ENCODE measurements at places on chromosomes 3 and 15. TPM values are rescaled to one million over a fixed set of nuclear protein-coding genes. Genes with fewer than 3 reads are reported as not detected.
A peak's percentile ranks its signal among the peaks of the same experiment; 100 is the strongest.

The TMEM41A gene
- total RNA-seq: 5.8 TPM

The CCR8 gene
- not detected for total RNA-seq

DNA sequence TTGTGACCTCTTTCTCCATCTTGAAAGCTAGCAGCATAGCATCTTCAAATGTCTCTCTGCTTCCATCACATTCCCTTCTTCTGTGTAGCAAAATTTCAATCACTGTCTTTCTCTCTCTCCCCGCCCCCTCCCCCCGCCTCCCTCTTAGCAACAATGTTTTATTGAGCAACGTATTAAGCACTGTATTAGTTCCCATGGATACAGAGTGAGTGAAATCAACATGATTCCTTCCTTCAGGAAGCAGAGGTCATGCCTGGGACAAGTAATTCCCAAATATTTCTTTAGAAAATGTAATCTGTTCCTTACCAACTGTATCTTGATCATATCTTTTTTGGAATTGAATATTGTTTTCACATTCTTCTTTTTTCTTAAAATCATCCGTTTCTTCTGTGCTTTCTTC is 373.7 kb upstream of the NECTIN3 start:
- DNase-seq: no peak

The EIF2B5 gene
- 33.3 TPM for total RNA-seq

GRCh38 chr3:16316396-16316795 is 51.4 kb downstream of the OXNAD1 start:
- no peak for DNase-seq

DNA sequence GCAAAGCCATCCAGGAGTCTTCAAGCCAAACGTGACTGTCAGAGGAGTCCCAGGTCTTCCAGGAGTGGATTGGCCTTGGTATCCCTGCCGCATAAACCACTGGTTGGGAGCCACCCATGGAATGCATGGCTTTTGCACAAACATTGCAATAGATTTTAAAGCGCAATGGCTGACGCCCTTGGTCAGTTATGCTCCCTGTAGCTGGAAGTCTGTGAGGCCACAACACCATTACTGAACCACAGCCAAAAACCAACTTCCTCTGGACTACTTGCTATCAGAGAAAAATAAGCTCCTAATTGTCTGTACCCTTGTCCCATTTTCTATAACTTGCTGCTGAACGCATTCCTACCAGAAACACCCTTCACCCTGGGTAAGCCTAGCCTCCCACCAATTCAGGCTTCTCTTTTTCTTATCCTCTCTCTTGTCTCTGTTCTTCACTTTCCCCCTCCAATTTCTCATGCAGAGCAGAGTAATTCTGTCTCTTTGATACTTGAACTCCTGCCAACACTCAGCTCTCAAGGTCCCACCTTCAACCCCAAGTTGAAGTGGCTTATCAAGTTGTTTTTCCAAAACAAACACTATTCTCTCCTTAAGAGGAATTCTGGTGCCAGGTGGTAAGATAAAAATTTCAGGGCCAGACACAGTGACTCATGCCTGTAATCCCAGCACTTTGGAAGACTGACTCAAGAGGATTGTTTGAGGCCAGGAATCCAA is 176.4 kb upstream of the UBE2E1 start:
- peak; percentile 46 for DNase-seq

DNA sequence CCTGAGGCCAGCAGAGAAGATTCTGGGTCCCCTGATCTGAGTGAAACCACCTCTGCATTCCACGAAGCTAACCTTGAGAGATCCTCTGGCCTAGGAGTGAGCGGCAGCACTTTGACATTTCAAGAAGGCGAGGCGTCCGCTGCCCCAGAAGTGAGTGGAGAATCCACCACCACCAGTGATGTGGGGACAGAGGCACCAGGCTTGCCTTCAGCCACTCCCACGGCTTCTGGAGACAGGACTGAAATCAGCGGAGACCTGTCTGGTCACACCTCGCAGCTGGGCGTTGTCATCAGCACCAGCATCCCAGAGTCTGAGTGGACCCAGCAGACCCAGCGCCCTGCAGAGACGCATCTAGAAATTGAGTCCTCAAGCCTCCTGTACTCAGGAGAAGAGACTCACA is 36.4 kb downstream of the HAPLN3 start:
- no peak for DNase-seq

The MUC20 gene
- total RNA-seq: 64.8 TPM

The SNUPN gene
- total RNA-seq: 4.7 TPM

The SLC22A13 gene
- total RNA-seq: not detected

DNA sequence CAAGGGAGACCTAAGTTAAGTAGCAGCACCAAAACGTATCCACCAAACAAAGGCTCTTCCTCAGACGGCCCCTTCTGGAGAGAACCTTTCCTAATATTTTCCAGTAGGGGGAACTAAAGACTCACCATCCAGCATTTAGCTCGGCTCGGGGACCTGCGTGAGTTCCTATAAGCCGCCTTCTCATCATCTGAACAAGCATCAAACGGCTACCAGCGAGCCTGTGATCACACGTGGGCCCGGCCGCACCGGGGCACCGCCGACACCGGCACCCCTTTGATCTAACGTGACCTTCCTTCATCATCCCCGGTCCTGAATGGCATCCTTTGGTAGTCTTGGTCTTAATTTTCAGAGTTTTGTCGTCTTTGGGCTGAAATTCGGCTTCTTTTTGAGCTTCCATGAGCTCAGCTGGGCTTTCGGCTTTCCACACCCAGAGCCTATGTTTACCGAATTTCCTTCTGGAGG is 1.4 kb upstream of the ROBO2 start:
- peak; percentile 70 for DNase-seq

DNA sequence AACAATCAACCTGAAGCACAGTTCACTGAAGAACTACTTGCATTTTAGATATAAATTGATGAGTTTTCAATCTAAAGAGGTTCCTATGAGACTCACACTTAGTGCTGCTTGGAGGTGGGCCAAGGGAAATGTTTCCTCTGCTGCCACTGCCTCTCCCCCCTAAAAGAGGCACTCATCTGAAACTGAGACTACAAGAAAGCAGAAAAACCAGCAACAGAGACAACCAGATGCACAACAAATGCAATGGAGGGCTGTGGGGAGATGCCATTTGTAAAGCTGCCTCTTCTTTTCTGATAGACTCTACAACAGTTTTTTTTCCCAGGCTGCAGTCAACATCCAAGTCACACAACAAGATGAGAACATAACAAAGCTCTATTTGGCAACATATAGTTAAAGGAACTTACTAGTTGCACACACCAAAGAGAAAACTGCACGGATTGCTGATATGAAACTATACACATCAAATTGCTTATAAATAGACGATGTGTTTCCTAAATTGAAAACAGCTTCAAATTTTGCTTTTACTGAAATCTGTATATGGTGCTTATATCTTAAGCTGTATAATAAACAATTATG is 11.0 kb downstream of the TSPAN3 start:
- peak; percentile 66 for DNase-seq

DNA sequence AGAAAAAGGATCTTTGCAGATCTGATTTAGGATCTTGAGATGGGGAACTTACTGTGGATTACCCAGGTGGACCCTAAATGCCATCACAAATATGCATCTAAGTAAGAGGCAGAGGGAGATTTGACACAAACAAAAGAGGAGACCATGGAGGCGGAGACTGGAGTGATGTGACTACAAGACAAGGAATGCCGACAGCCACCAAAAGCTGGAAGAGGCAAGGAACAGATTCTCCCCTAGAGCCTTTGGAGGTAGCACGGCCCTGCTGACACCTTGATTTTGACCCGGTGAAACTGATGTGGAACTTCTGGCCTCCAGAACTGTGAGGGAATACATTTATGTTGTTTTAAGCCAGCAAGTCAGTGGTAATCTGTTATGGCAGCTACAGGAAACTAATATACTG is 44.0 kb downstream of the GASK1A start:
- no peak for DNase-seq

- no peak for DNase-seq
These were observed 92.3 kb downstream of the ZNF621 start for GRCh38 chr3:40617084-40617483.

DNA sequence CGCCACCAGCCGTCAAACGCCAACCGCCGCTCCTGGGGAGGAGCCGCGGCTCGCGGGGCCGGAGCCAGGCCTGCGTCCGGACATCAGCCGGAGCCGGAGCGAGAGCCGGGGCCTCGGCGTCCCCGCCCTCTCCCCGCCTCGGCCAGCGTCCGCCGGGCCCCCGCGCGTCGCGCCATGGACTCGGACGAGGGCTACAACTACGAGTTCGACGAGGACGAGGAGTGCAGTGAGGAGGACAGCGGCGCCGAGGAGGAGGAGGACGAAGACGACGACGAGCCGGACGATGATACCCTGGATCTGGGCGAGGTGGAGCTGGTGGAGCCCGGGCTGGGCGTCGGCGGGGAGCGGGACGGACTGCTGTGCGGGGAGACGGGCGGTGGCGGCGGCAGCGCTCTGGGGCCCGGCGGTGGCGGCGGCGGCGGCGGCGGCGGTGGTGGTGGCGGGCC is 359 bp downstream of the ARIH1 start:
- no peak for DNase-seq

The PLIN1 gene
- total RNA-seq: 7.6 TPM

- no peak for DNase-seq
These were observed 56.5 kb downstream of the RAB7A start for GRCh38 chr3:128782282-128783146.

The GPR15 gene
- not detected for total RNA-seq

- DNase-seq: no peak
These were observed 517 bp downstream of the FBN1 start for GRCh38 chr15:48644827-48645557.

The MORC1 gene
- total RNA-seq: not detected

- DNase-seq: no peak
These were observed 411 bp upstream of the PPP2R3A start for GRCh38 chr3:135965129-135965505.

The THRB gene
- 6.1 TPM for total RNA-seq

DNA sequence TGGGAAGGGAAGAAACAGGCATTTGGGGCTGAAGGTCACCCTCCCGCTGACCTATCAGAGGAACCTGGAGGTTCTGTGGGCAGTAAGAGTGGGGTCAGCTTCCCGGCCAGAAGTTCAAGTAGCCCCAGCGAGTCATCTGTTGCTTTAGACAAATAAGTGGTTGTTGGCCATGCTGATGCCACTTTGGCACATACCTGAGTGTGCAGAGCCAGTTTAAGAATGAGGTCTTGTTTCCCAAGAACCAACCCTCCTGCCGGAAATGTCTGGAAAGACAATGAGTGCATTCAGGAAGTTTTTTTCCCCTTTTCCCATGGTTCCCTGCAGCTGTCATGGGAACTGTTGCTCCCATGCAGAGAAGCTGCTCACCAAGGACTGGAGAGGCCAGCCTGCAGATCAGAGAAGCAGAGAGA is 166.7 kb downstream of the ZNF621 start:
- DNase-seq: peak; percentile 41

The KLHL40 gene
- not detected for total RNA-seq

DNA sequence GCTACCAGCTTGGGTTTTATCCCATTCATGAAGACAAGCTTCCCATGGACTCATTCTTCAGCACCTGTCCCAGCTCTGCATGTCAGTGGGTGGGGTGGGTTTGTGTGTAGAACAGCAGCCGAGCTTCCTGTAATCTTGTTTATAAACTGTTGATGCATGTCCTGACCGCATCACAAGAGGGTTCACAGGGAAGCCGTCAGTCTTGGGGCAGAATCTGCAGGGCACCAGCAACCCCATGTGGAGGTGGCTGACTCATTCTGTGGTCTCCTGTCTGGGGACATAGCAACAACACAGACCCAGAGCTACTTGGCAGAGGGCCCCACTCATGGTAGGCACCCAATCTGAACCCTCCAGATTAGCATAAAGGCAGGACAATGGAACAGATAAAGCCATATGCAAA is 35.6 kb downstream of the DAPK2 start:
- peak; percentile 72 for DNase-seq

DNA sequence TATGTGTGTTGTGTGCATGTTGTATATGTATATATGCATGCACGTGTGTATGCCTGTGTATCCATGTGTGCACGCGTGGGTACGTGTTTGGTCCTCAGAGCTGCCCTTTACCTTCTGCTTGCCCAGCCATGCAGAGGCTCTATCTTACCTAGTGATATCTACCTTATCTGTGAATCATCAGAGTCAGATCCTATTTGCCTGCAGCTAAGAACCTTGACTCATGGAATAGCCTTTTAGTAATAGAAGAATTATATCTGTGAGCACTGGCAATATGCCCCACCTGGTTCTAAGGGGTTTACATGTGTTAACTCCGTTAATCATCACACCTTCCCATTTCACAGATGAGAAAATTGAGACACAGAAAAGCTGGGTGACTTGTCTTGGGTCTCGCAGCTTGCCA is 11.0 kb downstream of the PGPEP1L start:
- no peak for DNase-seq

The GPR27 gene
- total RNA-seq: 0.45 TPM

The NAALADL2 gene
- 42.4 TPM for total RNA-seq

DNA sequence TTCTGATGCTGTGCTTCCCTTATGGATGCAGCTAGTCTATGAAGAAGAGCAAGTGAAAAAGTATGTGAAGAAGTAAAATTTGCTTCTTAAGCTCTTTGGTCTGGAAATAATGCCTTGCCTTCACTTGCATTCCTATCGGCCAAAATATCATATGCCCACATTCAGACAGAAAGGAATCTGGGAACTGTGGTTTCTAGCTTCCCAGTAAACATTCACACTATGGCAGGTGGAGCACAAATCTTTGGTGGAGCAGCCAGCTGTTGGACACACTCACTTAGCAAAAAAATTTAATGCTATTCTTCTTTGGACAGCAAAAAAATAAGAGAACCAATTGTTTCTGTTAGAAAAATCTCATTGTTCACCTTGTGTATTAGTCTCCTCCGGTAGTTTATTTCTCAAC is 12.3 kb upstream of the COL6A6 start:
- no peak for DNase-seq

- no peak for DNase-seq
These were observed 96.3 kb downstream of the IGSF11 start for GRCh38 chr3:118938183-118938961.

DNA sequence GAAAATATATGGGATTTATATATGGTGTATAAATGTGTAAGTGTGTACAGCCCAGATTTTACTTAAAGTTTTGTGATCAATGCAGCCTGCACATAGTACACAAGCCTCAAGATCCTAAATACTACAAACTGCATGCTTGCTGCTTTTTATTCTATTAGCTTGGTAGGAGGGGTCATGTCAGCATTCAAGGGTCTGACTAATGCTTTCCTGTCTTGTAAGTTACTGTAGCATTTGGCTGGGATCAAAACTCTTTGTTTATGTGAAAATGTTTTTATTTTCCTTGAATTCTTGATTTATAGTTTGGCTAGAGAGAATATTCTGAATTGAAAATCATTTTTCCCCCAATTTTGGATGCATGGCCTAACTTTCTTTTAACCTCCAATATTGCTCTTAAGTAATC is 370.9 kb downstream of the NSUN3 start:
- no peak for DNase-seq

DNA sequence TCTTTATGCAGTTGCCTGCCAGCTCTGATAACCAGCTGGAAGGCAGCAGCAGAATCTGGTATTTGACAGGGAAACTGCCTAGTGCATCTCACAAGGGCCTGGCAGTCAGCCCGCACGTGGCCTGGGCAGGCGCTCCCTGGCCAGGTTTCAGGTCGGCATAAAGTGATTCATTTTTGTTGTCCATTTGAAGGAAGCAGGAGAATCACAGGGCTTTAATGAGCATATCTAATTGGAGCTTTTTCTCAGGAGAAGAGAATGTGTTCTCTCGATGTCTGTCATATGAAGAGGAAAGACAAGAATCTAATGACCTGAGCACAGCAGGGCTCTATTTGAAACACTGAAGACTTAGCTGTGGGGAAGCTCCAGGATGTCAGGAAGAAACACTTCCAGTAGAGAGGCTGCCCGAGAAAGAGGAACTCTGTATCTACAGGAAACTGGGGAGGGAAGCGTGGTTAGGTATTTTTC is 98.8 kb upstream of the MB21D2 start:
- DNase-seq: peak; percentile 46

The CCR4 gene
- 0.58 TPM for total RNA-seq

The TMIE gene
- total RNA-seq: not detected

All from stomach (tissue), 19 donors.